Brain microvascular endothelial cell (primary cell): ENCODE measurements at places on chromosomes 3 and 15.

DNA sequence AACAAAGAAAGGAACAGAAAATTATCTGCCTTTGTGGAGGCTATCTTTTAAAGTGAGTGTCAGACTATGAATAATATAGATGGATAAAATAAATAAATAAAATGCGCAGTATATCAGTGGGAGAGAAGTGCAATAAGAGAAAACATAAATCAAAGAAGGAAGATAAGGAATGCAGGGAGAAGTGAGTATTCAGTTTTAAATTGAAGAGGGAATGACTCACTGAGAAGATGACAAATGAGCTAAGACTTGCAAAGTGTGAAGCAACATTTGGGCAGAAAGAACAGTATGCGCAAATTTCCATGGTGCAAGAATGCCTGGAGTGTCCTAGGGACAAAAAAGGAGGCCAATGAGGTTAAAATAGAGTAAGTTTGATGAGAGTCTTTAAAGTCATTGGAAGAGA, 1300.1 kb upstream of the ALCAM start:
- peak; percentile 46 for DNase-seq

- DNase-seq: peak; percentile 84
Measured at GRCh38 chr3:188272481-188273372, 118.8 kb downstream of the LPP start.

- DNase-seq: no peak
Measured at GRCh38 chr3:101848326-101848725, 988 bp upstream of the NFKBIZ start.

- no peak for DNase-seq
Measured at GRCh38 chr15:80932513-80932815, 57.2 kb downstream of the MESD start.

GRCh38 chr3:188976407-188976806, 195.4 kb upstream of the TPRG1 start:
- DNase-seq: no peak

GRCh38 chr3:22994781-22995180, 208.3 kb upstream of the UBE2E2 start:
- DNase-seq: no peak

- peak; percentile 86 for DNase-seq
Measured at GRCh38 chr3:59424268-59425010, 374.6 kb upstream of the CFAP20DC start.

DNA sequence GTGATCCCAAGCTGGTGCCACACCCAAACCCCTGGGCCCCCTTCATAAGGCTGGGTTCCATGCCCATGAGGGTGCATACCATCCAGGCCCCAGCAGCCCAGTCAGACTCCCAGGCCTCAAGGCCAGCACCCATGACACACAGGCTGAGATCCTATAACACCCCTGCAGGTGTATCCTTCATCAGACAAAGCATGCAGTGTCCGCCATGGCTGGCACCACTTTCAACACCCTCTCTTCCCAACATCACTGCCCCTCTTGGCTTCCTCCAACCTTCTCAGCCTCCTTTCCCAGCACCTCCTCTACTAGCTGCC, 3.5 kb downstream of the CCDC51 start:
- no peak for DNase-seq
